ENCODE measurements at places on chromosomes 6 and 20.

- no peak for DNase-seq
These were observed 75.2 kb upstream of the SMIM28 start for GRCh38 chr6:138302554-138302953.

- DNase-seq: no peak
These were observed 55.3 kb downstream of the CTCFL start for GRCh38 chr20:57469418-57470211.

DNA sequence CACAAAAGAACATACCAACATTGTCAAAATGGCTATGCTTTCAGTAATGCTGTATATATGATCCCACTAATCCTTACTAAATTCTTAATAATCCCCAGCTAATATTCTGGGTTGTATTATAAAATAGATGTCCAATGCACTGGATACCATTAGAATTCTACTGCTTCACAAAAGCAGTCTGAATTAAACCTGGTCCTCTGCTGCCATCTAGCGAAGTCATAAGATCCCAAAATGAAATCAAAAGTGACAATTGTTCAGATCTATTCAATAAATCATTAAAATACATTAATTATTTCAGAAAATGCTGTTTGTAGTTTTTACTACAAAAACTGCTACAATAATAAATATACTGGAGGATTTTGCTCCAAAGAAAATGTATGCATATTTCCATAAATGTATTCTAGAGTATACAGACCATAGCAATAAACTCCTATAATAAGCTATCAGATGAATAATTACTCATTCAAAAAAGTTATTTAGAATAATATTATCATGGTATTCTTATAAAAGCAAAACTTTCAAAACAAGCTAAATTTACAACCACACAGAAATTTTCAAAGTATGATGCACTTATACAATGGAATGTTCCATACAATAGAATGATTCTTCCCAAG, 92.6 kb downstream of the RNGTT start:
- peak; percentile 41 for DNase-seq

DNA sequence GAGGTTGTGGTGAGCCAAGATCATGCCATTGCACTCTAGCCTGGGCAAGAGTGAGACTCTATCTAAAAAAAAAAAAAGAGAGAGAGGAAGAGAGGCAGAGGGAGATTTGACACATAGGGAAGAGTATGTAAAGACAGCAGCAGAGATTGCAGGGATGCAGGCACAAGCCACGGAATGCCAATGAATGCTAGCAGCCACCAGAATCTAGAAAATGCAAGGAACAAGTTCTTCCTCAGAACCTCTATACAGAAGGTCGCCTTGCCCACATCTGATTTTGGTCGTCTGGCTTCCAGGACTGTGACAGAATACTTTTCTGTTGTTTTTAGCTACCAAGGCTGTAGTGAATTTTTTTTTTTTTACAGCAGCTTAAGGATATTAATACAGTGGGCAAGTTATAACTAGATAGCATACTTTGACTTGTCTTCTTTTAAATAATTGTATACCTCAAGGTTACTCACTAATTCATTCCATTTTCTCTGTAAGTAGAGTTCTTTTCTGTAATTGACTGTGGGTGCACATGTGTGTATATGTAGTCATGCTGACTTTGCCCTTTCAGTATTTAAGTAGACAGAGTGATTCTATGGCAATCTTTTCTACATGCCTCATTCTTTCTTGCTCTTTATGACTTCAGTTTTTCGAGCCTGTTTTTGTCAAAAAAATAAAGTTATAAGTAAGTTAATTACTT, 402.2 kb downstream of the GJA1 start:
- DNase-seq: no peak

DNA sequence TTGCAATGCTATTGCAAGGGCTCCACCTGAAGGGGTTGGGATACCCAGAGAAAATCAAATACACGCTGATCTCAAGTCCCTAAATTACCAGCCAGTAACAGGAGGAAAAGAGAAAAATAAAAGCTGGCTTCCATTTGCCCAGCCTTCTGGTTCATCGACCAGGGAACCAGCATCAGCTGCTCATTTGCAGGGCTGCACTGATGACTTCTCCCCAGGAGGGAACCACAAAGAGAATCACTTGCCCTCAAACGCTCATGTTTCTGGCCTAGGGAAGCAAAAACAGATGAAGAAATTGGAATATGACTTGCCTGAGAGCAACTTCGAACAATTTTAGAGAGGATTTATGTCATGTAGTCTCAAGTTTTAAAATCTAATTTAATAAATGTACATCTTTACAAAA, 119.7 kb downstream of the SH3BGRL2 start:
- DNase-seq: peak; percentile 5

DNA sequence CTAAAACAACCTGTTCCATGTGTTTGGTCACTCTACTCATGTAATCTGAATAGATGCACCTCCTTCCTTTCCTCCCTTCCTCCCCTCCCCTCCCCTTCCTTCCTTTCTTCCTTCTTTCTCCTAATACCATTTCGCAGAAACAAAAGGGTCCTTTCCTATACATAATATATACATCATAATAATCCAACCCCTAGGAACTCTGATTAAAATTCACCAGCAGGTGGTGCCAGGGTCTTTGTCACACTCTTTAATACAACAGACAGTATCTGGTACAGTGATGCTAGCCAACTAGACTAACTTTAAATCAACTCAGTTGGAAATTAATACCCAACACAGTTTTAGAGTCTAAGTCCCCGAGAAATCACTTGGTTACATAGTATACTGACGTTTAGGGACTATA, 181.2 kb upstream of the SHLD1 start:
- DNase-seq: peak; percentile 60

DNA sequence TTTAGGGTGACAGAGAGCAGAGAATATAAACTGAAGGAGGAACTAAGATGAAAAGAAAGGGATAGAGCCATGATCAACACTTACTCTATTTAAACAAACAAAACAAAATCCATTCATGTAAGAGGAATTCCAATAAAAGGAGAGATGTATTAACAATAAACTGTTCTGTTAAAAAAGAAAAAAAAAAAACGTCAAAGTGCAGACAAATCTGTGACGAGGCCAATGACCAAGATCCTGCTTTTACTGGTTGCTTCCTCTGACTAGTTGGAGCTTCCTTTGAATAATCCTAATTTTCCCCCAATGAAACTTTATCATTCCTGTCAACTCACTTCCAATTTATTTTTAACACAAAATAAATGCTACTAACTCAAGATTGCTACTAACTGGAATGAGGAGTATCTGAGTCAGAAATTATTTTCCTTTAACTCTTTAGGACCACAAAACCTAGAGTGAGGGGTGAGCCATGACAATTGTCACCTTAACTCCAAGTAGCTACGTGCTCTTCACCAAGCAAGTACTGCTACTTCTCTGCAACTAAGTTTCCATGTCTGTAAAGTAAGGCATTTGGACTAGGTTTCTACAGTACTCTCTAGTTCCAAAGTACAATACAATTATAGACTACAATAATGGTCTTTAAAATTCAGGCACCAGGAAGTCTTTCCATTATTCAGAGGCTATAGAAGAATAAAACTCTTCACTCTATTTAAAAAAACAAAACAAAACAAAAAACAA, 152.0 kb downstream of the PTPRK start:
- no peak for DNase-seq

- DNase-seq: no peak
These were observed 50.4 kb downstream of the TCP11 start for GRCh38 chr6:35090734-35091133.

DNA sequence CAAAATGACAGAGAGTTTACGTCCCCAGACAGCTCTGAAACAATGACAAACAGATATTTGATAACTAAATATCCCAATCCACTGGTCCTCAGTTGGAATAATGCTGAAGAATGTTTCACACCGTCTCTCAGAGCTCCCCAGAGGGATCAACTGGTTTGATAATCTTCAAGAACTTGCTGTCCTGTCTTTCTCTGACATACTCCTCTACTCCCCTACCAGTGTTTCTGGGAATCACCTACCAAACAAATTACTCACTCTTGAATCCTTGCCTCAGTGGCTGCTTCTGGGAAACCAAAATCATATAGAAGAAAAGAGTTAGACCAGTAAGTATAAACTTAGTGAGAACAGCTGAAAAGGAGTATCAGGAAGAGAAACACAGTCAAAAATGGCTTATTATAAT, 469.7 kb upstream of the JAG1 start:
- DNase-seq: no peak

GRCh38 chr20:24754691-24755090, 194.4 kb upstream of the CST7 start:
- DNase-seq: no peak

DNA sequence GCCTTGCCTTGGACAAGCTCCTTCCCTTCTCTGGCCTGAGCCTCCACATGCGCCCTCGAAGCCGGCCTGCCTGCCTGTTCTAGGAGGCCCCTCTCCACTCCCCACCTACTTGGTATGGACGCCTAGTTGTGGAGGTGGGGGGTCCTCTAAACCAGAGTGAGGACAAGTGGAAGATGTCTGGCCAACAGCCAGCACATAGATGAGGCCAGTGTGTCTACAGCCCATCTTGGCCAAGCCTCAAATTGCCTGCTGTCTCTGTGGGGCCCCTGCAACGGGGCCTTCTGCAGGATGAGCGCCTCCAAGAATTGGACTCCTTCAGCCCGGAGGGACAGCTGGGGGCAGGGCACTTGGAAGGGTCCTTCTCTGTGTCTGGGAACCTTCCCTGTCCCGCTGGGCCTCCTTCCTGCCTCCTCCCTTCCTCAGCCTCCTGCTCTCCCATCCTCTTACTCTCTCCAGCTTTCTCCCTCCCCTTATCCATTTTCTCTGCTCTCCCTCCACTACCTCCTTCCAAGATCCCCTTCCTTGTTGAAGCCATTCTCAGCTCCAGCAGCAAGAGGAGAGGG, 1.6 kb downstream of the MDFI start:
- no peak for DNase-seq
